ENCODE measurements at places on chromosomes 2 and 18. TPM values are rescaled to one million over a fixed set of nuclear protein-coding genes. Genes with fewer than 3 reads are reported as not detected.
A peak's percentile ranks its signal among the peaks of the same experiment; 100 is the strongest.

CHST9 gene
- total RNA-seq = not detected

DNA sequence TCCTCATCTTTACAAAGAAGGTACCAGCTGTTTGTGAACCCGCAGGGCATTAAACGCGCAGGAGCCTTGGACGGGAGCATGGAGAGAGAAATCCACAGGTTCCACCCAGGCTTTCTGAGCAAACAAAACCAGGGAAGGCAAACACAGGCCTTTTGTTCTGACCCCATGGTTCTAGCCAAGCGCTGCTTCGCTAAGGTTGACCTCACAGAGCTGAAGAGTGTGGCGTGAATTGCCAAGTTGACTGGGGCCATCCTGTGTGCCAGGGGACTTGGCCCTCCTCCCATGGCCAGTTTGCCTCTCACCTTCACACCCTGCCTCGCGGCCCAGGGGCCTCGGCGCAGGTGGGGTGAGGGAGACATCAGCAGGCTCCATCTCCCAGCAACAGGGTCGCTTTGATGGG, 74.1 kb downstream of the VAPA start:
- H3K4me3 ChIP-seq = no peak overlapping the region
- H3K36me3 ChIP-seq = peaks cover 2% of the 10 kb centered on the region
- DNase-seq = no peak
- H3K27ac ChIP-seq = no peak overlapping the region

DNA sequence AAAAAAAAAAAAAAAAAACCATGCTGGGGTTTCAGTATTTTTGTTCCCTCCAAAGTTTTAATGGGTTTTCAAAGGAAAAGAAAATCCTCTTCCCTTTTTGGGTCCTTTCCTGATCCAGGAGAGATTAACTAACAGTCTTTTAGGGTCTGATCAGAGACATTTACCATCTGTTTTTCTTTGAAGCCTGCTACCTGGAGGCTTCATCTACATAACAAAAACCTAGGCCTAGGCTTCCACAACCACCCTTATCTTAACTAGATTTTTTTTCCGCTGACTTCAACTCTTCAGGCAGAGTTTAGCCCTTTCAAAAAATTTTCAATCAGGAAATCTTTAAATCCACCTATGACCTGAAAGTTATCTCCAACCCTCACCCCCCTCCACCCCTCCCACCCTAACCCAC, 154.7 kb downstream of the MBD2 start:
- H3K4me3 ChIP-seq = no peak overlapping the region
- H3K27ac ChIP-seq = no peak overlapping the region
- H3K4me1 ChIP-seq = no peaks in the 10 kb centered on the region

DNA sequence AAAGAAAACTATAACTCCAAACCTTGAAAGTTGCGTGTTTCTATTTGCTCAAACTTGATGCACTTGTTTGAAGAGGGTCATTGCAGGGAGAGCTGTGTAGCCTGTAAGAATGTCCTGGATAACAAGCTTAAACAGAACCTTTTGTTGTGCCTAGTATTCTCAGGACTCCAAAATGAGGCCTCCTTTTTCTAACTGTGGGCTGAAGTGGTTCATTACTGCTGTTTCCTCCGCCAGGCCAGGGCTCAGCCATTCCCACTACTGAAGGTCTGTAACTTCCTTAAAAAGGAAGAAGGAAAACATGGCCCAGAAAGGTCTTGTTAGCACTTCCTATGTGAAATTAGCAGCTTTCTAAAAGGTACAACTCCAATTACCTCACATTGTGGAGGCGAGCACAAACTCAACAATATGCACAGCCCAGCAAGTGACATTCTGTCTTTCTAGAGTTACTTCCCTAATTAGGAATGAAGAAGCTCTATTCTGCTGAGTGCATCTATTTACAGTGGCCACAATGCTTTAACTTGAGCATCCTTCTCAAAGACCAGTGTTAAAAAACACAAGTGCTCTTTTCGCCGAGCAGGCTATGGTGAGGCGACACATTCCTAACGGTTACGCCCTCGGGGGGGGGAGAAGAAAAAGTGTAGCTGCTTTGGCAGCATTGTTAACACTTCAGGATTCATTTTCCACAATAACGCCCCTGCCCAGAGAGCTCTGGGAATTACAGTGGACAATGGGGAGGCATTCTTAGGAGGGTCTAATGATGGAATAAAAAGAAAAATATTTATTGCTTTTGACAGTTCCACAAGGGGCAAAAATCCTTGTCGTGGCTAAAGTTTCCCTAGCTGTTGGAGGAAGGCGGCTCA, 136.9 kb upstream of the SIX3 start:
- no peaks in the 10 kb centered on the region for H3K36me3 ChIP-seq
- DNase-seq = no peak
- no peak overlapping the region for H3K4me3 ChIP-seq
- H3K27me3 ChIP-seq = peaks cover 94% of the 10 kb centered on the region

GRCh38 chr2:170928036-170928823, 823 bp upstream of the GORASP2 start:
- H3K27ac ChIP-seq = peak overlapping the region; percentile 91
- no peak for DNase-seq
- peaks cover 20% of the 10 kb centered on the region for H3K36me3 ChIP-seq
- no peaks in the 10 kb centered on the region for H3K27me3 ChIP-seq
- peaks cover 31% of the 10 kb centered on the region for H3K4me1 ChIP-seq

DNA sequence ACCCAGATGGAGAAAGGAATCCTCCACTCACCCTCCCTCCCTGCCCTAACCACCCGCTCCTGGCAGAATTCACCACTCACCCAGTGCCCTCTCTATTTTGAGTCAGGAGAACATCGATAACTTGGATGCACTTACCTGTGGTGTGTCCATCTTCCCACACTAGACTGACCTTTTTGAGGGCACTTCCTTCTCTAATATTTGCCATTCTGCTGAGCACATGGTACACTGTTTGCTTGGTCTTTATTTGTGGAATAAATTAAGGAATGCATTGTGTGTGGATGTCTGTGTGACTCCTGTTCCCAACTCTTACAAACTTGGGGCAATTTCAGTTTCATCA, 133.7 kb downstream of the ACKR3 start:
- no peak overlapping the region for H3K4me3 ChIP-seq
- H3K4me1 ChIP-seq = no peaks in the 10 kb centered on the region
- no peak for DNase-seq
- H3K36me3 ChIP-seq = no peaks in the 10 kb centered on the region

DNA sequence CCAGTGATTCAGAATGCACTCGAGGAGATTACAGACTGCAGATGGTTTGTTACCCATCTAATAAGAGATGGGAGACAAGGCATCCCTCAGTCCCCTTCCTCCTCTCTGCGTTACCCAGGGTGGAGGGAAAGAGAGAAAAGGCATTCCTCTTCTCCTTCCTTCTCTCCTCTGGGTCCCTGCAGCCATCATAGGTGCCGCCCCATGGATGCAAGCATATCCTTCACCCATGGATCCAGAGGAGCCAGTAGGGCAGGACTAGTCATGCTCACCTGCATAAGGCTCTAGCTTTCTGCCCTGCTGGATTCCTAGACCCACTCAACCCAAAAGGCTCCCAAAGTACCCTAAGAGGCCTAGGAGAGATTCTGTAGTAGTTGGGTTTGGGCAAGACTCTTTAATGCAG, 20.4 kb downstream of the CMPK2 start:
- peaks cover 56% of the 10 kb centered on the region for H3K36me3 ChIP-seq
- H3K27me3 ChIP-seq = no peaks in the 10 kb centered on the region
- H3K27ac ChIP-seq = no peak overlapping the region

All from activated naive CD8-positive, alpha-beta T cell treated with anti-CD3 and anti-CD28 coated beads for 36 hours (primary cell).